A549 treated with RU486 at 1 μM for 4 hours (cell line): ENCODE measurements at places on chromosomes 2 and 18. TPM values are rescaled to one million over a fixed set of nuclear protein-coding genes. Genes with fewer than 3 reads are reported as not detected.

Gene C1QL2
- 0.07 to 0.15 TPM (median 0.11 TPM) in 4 of 5 replicates, not detected in the other for total RNA-seq

Gene SLC30A3
- 2.5 to 3.8 TPM (median 3.8 TPM) in 5 replicates for total RNA-seq

Gene EGR4
- 0.17 to 0.37 TPM (median 0.27 TPM) in 5 replicates for total RNA-seq

Gene ROCK1
- 9.6 to 21.7 TPM (median 18.6 TPM) in 5 replicates for total RNA-seq

Gene ADD2
- 20.0 to 28.1 TPM (median 23.1 TPM) in 5 replicates for total RNA-seq
